ENCODE measurements at places on chromosomes 1 and 21. TPM values are rescaled to one million over a fixed set of nuclear protein-coding genes. Genes with fewer than 3 reads are reported as not detected.

DNA sequence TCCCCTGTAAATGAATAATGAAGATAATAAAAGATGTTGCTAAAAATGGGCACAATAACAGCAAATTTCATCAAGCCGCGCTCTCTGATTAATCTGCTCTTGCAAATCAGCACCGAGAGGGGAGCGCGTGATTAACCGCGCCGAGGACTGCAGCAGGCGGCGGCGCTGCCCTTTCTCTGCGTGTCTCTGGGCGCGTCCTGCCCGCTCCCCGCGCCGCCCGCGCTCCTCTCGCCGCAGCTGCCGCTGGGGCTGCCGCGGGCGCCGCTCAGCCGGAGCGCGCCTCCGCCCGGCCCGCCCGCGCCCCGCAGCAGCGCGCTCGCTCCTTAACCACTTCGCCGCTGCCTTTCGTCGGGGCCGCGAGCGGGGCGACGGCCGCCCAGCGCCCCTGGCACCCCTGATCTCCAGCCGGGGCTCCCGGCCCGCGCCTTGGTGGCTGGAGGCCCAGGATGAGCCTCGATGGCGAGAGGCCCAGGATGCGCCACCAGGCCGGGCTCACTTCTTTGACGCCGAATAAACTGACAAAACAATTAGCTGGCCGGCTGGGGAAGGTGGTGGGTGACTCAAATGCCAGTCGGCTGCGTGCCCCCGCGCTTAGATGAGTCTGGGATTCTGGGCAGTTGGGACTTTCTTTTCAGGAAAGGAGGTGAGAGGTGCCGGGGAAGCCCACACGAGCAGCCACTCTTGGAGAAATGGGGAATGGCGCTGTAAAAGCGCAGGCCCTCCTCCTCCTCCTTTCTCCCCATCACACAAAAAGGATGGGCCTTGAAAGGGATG, 221.4 kb upstream of the PKN2 start:
- H3K4me3 ChIP-seq: peak overlapping the region; percentile 71
- H3K27me3 ChIP-seq: no peaks in the 10 kb centered on the region
- no peaks in the 10 kb centered on the region for H3K36me3 ChIP-seq
- no peak overlapping the region for H3K27ac ChIP-seq

DNA sequence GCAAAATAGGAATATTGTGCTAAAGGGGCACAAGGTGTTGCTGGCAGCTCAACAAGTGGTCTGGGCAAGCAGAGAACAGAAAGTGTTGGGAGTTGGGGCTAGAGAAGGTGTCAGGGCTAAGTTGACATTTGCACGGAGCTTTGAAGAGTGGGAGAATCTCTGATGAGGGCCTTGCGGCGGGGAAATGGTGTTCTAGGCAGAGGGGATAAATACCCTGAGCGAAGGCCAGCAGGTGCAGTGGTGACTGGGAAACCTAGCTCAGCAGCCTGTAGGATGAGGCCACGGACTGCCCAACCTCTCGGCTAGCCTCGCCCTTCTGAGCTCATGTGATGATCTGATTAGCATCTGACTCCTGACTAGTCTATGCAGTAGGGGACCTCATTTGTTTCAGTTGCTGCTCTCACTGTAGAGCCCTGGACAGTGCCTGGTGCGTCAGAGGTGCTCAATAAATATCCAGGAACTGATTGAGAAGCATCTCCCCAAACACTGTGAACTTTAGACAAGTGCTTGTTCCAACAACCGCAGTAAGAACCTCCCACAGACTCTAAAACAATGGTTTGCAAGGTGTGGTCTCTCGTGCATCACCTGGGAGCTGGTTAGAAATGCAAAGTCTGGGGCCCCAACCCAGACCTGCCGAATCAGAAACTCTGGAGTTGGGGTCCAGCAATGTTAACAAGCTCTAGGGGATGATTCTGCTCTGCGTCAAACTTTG, 1.0 kb upstream of the FOXO6 start:
- H3K4me3 ChIP-seq: no peak overlapping the region
- H3K36me3 ChIP-seq: no peaks in the 10 kb centered on the region
- H3K4me1 ChIP-seq: no peaks in the 10 kb centered on the region
- DNase-seq: no peak
- H3K27me3 ChIP-seq: peaks cover 22% of the 10 kb centered on the region

DNA sequence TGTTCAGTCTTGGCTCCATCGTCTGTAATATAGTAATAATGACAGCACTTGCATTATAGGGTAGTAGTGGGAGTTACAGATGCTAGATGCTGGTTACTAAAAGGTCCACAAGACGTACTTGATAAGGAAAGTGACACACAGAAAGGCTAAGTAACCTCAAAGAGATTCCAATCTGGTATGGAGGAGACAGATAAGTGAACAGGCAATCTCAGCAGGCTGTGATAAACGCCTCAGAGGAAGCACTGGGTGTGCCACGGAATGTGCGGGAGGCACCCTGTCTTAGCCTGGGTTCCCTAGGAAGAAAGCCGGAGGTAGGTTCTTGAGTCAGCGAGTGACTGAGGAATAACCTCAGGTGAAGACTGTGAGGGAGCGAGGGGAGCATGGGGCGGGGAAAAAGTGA, 4.6 kb upstream of the CTPS1 start:
- no peak for DNase-seq
- no peaks in the 10 kb centered on the region for H3K36me3 ChIP-seq
- H3K27ac ChIP-seq: no peak overlapping the region
- H3K4me3 ChIP-seq: no peak overlapping the region

DNA sequence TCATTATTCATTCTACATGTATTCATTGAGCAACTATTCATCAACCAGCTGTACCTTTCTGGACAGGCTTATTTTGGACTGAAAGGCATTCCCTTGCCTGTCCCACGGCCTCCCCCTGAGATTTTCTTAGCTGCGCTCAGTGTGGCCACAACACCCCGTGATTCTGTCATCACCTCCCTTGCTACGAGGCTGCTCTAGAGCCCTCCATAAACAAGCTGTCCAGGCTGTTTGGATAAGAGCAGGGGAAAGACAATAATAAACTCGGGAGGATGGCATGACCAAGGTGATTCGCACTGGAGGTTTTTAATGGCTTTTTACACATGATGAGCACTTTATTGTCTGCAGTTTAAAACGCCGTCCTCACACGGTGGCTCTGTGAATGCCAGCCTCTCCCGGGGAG, 139.7 kb downstream of the ROR1 start:
- H3K27me3 ChIP-seq: no peaks in the 10 kb centered on the region
- H3K36me3 ChIP-seq: no peaks in the 10 kb centered on the region
- no peak for DNase-seq

DNA sequence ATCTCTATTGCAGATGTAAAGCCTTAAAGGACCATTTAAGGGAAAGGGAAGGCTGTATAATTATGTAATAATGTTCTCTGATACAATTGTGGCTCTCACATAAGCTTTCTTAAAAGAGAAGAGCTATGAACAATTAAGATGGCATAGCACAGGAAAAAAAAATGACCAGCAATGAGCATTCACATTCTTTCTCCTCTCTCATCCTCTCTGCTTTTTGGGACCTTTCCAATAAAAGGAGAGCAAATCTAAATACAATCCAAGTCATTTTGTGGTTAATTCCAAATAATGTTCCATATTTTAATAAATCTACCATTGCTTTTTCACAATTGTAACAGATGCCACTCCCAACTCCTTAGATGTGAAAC, 23.5 kb downstream of the SMYD3 start:
- H3K27ac ChIP-seq: 0 out of 2 replicates have a peak overlapping the region, but pooled peaks have one; percentile 7
- H3K36me3 ChIP-seq: no peaks in the 10 kb centered on the region
- DNase-seq: peak; percentile 42
- H3K4me1 ChIP-seq: peaks cover 12% of the 10 kb centered on the region

DNA sequence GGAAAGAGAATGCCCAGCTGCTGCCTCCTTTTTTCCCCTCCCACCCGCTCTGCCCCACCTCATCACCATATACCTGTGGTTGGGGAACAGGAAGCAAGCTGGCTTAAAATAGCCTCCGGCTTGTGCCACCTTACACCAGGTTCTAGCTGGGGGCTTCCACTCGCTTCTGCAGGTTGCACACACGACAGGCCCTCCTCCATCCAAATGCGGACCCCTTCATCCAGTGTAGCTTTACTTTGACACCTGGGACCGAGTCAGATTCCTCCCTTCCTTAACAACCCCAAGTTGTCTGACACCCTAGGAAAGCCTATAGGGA, 14.6 kb downstream of the BLACAT1 start:
- no peak for DNase-seq
- H3K27me3 ChIP-seq: peaks cover 34% of the 10 kb centered on the region
- H3K4me3 ChIP-seq: no peak overlapping the region
- H3K27ac ChIP-seq: no peak overlapping the region
- no peaks in the 10 kb centered on the region for H3K4me1 ChIP-seq
- H3K36me3 ChIP-seq: no peaks in the 10 kb centered on the region

- no peaks in the 10 kb centered on the region for H3K36me3 ChIP-seq
- DNase-seq: peak; percentile 46
- H3K27me3 ChIP-seq: no peaks in the 10 kb centered on the region
- H3K4me1 ChIP-seq: peaks cover 12% of the 10 kb centered on the region
Observed at GRCh38 chr21:27818847-27819246, 852.0 kb upstream of the ADAMTS5 start.

DNA sequence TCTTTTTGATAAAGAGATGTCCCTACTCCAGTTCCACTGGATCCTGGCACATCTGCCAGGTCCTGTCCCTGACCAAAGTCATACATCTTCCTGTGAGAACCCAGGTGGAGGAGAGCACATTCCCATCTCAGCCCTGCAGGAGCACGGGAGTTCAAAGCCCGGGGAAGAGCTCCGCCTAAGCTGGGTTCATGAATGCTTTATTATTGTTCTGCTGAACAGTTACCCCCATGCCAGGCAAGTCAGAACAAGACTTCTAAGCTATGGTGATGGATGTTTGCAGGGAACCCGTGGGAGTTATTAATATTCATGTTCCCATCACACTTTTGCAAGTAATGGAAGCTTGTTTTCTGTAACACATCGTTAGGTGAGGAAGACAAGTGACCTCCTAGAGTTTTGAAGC, 62.9 kb downstream of the SEC16B start:
- no peaks in the 10 kb centered on the region for H3K36me3 ChIP-seq
- no peak overlapping the region for H3K27ac ChIP-seq
- no peaks in the 10 kb centered on the region for H3K4me1 ChIP-seq
- no peak for DNase-seq
- H3K27me3 ChIP-seq: peaks cover 6% of the 10 kb centered on the region

GRCh38 chr1:200954434-200954833, 59.7 kb downstream of the INAVA start:
- H3K36me3 ChIP-seq: no peaks in the 10 kb centered on the region
- peaks cover 9% of the 10 kb centered on the region for H3K27me3 ChIP-seq
- DNase-seq: no peak

DNA sequence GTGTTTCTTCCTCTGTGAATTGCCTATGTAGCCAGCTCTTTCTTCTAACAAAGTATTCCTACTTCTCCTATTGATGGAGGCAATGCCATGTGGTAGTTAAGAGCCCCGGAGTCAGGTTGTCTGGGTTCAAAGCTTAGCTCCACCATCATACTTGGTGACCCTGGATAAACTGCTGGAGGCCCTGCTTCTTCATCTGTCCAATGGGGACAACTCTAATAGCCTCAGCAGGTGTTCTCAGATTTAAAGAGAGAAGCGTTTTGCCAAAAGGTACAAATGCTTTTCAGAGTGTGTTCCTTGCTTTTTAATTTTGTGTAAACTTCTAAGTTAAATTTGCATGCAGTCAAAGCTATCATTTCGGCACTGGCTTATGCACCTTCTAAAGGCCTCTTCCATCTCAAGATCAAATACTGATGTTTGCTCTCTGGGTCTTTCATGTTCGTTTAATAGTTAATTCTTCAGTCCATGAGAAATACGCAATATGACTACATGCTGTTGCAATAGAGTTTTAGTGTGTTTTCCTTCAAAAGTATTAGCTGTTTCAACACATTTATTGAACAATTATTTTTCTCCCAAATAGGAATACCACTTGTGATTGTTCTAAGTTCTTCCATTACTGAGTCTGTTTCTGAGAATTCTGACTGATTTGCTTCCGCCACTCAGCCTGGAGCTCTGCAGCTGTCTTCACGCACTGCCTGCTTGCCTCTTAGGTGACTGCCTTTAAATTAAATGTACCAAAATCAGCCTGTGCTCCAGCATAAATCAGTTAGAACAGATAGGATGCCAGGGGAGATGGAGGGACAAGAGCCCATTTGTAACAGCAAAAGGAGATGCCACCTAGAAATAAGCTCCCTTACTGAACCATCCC, 75.6 kb downstream of the CAPZB start:
- no peak overlapping the region for H3K4me3 ChIP-seq
- peaks cover 23% of the 10 kb centered on the region for H3K4me1 ChIP-seq
- no peak overlapping the region for H3K27ac ChIP-seq
- H3K27me3 ChIP-seq: no peaks in the 10 kb centered on the region
- no peaks in the 10 kb centered on the region for H3K36me3 ChIP-seq
- DNase-seq: no peak

- H3K27ac ChIP-seq: no peak overlapping the region
- H3K4me3 ChIP-seq: no peak overlapping the region
- H3K36me3 ChIP-seq: peaks cover 95% of the 10 kb centered on the region
- H3K4me1 ChIP-seq: peaks cover 9% of the 10 kb centered on the region
- DNase-seq: no peak
Observed at GRCh38 chr1:43664369-43664768, 14.4 kb downstream of the KDM4A start.

The FAM177B gene
- not detected for total RNA-seq

The S100A12 gene
- not detected for total RNA-seq

The CGN gene
- not detected for total RNA-seq

The ACOT11 gene
- total RNA-seq: 4.8 TPM

The TINAGL1 gene
- 4.7 TPM for total RNA-seq

The NIBAN1 gene
- 34.8 TPM for total RNA-seq

The NTMT2 gene
- not detected for total RNA-seq
